ENCODE measurements at places on chromosomes 7 and 10. TPM values are rescaled to one million over a fixed set of nuclear protein-coding genes. Genes with fewer than 3 reads are reported as not detected.

DNA sequence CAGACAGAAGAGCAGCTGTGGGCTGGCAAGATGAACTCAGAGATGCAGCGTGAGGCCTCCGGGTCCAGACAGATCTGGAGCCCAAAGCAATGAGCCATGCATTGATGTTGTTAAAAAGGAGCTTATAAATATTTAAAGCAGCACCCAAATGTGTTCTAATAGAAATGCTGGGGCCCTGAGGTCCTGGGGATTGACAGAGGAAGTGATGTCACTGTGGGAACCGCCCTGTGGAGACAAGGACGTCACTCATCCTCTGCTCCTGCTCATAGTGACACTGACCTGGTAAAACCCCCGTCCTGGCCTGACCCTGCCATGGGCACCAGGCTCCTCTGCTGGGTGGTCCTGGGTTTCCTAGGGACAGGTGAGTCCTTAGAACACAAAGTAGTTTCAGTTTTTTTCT, 197.0 kb upstream of the PRSS58 start:
- DNase-seq, result no peak

DNA sequence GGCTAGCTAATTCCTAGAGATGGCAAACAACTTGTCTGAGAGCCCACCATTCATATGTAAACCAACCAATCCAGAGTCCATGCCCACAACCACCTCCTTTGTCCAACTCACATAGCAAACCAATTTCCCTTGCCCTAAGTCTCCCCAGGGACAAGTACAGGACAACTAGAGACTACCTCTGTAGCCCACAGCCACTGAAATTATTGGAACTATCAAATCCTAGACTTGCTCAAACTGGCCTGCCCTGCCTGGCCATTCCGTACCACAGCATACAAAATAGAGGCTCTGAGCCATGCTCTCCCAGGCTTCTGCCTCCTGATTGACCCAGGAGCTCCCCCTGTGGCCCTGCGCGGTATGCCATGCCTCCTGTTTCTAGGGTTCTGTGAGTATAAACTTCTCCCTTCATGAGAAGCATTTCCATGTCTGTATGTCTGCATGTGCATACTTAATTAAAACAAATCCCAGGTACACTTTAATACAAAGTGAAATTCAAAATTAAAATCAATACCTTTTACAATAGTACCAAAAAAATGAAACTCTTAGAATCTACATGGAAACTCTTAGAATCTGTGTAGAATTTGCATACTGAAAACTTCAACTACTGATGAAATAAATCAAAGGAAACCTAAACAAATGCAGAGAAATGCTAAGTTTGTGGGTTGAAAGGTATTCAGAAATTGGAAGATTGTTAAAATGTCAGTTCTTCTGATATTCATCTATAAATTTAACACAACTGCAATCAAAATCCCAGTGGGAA, 4.0 kb upstream of the HECW1 start:
- DNase-seq, result peak; percentile 63

The C7orf33 gene
- 0.64 TPM for total RNA-seq

The FXYD4 gene
- not detected for total RNA-seq

The GPR22 gene
- total RNA-seq, result 6.9 TPM
